ENCODE measurements at places on chromosomes 7 and 10.

- DNase-seq: no peak
Observed at GRCh38 chr10:114223066-114223465, 16.0 kb upstream of the VWA2 start.

GRCh38 chr7:106243893-106244292 is 40.9 kb downstream of the NAMPT start:
- no peak for DNase-seq

- DNase-seq: no peak
Observed at GRCh38 chr7:17934612-17935240, 5.6 kb downstream of the SNX13 start.

GRCh38 chr7:136150311-136150710 is 173.2 kb upstream of the MTPN start:
- DNase-seq: no peak

DNA sequence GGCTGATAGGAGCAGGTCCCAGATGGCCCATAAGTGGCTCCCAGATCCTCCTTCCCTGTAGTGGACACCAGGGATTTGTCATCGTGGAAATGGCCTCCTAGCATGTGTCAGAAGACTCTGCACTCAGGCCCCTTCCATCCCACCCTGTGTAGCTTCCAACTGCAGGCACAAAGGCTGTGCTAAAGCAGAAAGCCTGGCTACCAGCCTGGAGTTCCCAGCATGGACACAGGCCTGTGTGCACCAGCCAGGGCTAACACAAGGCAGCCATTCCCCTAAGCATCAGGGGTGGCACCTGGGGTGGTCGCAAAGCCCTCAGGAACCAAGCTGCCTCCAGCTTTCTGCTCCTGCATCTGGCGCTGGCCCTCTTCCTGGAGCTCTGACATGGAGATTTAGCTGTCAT is 4.5 kb upstream of the CAMK2B start:
- DNase-seq: no peak

DNA sequence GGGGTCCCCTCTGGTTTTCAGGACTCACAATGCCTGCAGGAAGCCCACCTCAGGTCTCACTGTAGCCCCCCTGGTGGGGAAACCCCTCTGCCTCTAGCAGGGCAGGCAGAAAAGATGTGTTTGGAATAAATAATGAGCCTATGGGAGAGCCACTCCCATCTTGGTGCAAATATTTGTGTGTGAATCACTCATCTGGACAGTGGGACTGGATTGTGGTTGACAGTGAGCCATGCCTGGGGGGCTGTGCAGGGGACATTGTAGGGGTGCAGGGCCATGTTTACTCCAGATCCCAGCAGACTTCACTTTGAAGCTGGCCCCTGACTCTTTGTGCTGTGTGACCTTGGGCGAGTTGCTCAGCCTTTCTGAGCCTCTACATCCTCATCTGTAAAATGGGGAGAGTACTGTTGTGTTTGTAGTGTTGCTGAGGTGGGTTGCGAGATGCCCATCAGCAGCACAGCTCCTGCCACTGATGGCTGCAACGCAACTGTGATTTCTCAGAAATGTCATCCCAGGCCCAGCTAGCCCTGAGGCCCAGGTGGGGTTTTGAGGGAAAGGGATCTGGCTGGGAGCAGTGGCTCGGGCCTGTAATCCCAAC is 20.7 kb downstream of the GTF2IRD1 start:
- no peak for DNase-seq

GRCh38 chr10:120580918-120581895 is 124.2 kb downstream of the PLPP4 start:
- DNase-seq: no peak

DNA sequence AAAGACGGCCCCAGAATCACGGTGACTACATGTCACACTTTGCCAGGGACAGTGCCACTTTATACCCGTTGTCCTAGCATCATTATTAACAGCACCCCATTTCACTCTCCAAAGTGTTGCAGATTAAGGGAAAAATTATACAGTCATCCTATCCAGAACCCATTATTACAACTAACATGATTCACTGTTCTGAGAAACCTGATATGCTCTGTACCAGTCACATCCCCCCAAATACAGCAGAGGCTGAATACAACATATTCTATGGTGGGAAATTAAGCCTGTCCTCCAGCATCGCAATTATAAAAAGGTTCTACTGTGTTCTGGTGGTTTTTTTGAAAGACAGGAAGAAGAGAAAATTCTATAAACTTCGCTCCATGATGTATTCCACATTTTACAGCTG is 162.1 kb downstream of the JAZF1 start:
- DNase-seq: no peak

DNA sequence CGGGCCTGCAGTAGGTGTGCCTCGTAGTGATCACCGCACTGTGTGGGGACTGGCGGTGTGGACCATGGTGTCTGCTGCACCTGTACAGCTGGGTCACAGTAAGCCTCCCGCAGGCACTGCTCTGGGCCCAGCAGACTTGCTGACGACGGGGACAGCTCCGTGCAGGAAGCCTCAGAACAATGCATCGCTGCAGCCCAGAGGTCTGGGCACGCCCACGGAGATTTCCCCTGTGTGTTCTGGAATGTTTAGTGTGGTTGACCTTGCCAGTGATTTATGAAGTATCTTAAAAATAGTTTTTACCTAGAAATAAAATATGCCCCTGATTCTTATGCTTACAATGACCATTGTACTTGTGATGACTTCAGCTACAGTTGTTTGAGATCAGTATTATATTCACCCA is 59.1 kb upstream of the ZNF32 start:
- DNase-seq: no peak

DNA sequence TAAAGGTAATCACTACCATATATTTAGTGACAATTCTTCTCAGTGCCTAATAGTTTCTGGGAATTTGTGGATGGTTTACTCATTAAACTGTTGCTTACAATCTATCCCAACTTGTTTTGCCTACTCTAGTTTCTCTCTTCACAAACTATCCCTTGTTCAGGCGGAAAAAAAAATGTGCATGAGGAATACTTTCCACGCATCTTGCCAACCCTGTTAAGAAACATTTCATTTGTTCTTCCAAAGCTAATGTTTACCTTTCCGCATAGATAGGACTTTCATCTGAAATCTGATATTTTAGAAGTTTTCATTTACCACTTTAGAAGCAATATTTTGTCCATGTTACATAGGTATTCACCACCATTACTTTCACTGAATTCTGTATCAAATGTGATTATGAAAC is 191.9 kb downstream of the MDFIC start:
- no peak for DNase-seq

GRCh38 chr10:116952729-116953128 is 52.3 kb downstream of the SHTN1 start:
- no peak for DNase-seq

- DNase-seq: no peak
Observed at GRCh38 chr10:127910464-127910770, 3.5 kb downstream of the PTPRE start.

- DNase-seq: no peak
Observed at GRCh38 chr10:58044072-58044471, 223.6 kb downstream of the IPMK start.

GRCh38 chr10:24039897-24040296 is 169.0 kb upstream of the KIAA1217 start:
- peak; percentile 38 for DNase-seq

DNA sequence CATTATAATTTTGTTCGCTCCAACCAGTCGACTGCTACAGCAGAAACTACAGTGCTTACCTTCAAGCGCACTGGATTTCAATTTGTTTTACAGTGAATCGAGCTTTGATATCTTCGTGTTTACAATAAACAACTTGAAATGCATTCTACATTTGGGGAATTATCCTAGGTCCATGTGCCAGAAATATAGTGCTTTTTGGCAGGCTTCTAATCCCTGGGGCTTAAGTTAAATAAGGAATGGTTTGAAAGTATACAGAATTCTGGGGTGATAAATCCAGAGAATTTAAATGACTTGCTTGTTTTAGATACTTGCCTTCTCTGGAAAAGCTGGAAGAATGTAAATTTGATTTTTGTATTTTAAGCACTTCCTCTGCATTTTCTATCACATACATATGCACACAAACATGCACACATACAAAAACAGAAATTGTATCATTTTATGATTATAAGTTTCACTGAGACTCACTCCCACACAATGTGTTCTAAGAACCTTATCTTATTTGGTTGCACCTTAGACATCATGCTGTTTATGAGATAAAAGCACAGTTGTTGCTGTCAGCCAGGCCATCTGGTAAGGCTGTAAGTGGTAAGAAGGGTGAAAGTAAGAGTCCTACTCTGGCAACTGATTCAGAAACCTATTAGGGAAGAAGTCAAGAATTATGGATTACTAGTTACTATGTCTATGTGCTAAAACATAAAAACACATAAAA is 347.2 kb upstream of the KCND2 start:
- DNase-seq: no peak

DNA sequence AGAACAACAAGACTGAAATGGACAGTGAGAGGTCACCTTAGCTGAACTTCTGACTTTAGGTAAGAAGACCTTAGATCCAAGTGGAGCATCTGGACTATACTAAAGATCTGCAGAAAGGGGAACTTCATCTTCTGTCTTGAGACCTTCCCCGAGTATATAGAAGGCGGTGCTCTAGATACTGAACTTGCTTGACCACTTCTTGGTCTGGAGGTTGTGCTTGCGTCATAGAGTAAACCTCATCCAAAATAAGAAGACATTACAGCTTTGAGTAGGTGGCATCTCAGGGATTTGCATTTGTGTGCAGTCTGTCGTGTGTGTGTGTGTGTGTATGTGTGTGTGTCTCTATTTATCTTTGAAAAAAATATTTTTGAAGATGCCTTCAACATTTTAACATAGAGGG is 157.5 kb downstream of the CHN2 start:
- DNase-seq: no peak

DNA sequence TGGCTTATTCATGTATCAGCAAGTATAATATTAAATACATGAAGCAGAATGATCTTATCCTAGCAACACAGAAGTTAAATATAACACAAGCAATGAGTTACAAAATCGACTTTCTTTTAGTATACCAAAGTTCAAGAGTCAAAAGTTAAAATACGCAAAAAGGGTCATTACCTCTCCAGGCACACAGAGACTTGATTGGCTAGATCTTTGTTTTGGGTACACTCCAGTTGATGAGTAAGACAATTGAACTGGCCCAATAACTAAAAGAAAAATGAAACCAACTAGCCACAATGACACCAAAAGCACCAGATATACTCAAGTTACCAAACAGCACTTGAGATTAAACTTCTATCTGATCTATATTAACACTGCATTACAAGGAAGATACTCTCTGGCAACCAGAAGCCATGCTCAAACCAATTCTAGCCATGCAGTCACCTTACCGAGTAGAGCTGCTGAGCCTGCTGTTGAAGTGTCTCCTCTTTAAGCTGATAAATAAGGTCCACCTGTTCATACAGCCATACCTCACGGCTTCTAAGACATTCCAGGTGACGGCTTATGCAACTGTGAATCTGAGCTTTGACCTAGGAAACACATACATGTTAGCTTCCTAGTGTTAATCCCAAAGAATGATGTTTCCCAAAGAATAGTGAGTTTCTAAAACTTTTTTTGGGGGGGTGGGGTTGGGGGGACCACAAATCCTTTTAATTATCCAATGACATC is 15.6 kb downstream of the NCOA4 start:
- DNase-seq: no peak

GRCh38 chr10:19839552-19839951 is 23.3 kb downstream of the PLXDC2 start:
- DNase-seq: no peak

DNA sequence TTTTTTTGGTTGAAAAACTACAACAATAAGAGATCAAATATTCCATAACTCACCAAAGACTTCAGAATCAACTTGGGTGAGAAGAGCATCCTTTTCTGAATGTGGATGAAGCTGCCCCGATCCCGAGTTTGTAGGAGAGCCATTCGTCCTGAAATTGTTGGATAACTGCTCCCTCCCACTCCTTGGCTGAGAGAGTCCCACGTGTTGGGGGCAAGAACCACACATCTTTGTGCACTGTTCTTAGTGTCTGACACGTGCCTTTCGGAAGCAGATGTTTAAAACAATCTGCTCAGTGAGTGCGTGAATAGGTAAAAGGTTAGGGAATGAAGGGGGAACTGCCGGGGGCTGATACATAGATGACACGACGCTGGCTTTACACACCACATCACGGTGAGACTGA is 575.7 kb downstream of the PTPRN2 start:
- no peak for DNase-seq

DNA sequence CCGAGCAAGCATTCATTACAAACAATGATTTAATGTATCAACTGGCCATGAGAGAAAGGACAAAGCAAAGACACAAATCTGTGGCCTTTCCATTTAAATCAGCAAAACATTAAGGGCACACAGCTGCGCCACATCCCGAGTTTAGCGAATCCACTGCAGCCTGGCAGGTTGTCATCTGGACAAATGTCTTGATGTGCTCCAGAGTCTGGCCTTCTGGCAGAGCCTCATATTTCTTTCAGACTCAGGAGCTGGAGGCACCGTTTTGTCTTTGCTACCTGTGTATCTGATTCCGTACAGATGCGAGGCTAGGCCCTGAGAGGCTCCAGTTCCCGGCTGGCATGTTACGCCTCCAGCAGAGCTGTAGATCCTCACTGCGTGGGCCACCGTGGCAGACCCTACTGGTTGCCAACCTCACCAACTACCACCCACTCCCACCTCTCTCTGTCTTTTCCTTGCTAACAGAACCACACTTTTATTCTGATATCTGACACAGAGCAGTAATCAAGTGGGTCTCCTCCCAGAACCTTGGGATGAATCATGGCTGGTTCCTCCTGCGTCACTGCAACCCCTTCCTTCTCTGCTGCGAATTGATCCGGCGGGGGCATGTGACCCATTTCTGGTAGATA is 40.9 kb upstream of the EFCAB10 start:
- no peak for DNase-seq

DNA sequence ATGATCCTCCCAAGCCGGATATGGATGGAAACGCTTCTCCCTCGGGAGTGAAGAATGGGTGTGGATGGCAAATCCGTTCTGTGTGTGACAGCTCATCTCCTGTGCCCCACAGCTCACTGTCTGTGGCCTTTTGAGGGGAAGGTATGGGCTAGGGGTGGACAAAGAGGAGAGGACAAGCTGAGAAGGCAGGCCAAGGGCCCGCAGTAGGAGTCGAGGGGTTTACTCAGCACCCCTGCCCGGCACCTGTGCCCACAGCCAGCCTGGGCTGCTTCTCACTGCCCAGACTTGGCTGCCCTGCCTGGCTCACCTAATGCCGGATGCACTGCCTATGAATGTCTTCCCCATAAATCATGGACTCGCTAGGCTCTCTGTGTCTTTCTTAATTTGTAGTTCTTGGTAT is 503.8 kb downstream of the TCERG1L start:
- no peak for DNase-seq

Measured in right hindlimb (tissue), 1 donor.